Fibroblast of skin of left quadriceps (primary cell): ENCODE measurements at places on chromosomes 3 and 15.

DNA sequence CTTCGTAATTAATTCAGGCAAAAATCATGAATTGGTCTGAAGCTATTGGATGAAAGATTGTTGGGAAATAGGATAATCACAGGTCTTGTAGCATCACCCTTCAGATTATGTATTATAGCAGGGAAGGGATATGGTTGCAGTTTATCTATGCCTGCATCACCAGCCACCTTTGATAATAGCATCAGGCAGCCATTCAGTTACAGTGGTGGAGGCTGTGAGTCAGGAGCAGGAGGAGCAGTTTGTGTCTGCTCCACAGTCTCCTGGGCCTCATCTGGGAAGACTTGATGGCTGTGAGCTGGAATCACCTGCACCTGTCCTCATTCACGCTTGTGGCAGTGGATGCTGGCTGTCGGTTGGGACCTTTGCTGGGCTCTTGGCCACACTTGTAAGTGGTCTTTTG is 104.3 kb upstream of the PLXNA1 start:
- DNase-seq = no peak

DNA sequence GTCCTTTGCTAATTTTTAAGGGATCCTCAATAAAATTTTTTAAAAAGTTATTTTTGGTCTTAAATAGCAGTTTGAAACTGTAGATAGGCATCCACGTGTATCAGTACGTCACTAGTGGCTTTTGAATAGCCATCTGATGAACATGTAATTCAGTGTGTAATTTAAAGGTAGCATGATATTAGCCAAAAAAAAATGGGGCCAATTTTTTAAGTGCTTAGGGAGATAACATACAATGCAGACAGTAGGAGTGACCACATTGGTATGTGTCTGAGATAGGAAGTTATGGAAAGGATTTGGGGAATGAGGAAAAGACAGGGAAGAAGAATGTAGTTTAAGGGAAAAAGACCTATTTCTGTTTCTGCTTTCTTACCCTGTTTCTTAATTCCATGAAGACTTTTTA is 2.5 kb downstream of the AP4E1 start:
- no peak for DNase-seq

- DNase-seq = peak; percentile 4
Observed at GRCh38 chr3:3998140-3998922, 199.1 kb downstream of the LRRN1 start.

- no peak for DNase-seq
Observed at GRCh38 chr15:83585601-83586335, 68.2 kb upstream of the ADAMTSL3 start.

DNA sequence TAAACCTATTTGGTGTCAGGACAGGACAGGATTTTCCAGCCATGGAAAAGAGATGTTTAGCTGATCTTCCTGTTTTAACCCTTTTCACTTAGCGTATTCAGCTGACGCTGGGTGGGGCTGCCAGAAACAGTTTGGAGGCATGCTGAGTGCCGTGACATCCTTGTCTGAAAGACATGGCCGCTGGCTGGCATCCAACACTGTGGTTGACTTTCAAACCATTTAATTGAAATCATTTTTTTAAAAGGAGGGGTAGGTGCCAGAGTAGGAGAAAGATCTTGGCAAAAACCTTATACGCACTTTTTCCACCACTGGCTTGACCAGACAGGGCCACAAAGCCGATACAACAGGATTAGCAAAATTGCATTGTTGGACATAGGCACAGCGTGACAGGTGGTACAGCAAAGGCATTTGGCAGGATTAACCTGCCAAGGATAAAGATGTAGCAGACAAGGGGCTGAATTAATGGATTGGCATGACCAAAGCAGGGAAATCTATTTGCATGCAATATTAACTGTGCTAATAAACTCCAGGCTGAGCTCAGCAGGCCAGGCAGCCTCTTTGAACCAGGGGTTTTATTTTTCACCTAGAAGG is 131.8 kb upstream of the TOPAZ1 start:
- no peak for DNase-seq

GRCh38 chr3:21877214-21877754 is 126.3 kb upstream of the ZNF385D start:
- no peak for DNase-seq

GRCh38 chr15:34722439-34722836 is 32.4 kb downstream of the GJD2 start:
- DNase-seq = no peak

GRCh38 chr3:159766563-159767185 is 222.0 kb upstream of the IL12A start:
- no peak for DNase-seq

GRCh38 chr15:70956201-70956995 is 63.8 kb downstream of the LRRC49 start:
- DNase-seq = no peak

GRCh38 chr3:16069149-16069922 is 105.1 kb upstream of the GALNT15 start:
- peak; percentile 89 for DNase-seq
